ENCODE measurements at places on chromosomes 1 and 21.

- DNase-seq: no peak
Measured at GRCh38 chr1:9263984-9264872, 28.5 kb upstream of the SPSB1 start.

GRCh38 chr1:29513357-29513756 is 277.0 kb downstream of the PTPRU start:
- DNase-seq: no peak

- no peak for DNase-seq
Measured at GRCh38 chr1:31672986-31673385, 28.3 kb upstream of the PEF1 start.

DNA sequence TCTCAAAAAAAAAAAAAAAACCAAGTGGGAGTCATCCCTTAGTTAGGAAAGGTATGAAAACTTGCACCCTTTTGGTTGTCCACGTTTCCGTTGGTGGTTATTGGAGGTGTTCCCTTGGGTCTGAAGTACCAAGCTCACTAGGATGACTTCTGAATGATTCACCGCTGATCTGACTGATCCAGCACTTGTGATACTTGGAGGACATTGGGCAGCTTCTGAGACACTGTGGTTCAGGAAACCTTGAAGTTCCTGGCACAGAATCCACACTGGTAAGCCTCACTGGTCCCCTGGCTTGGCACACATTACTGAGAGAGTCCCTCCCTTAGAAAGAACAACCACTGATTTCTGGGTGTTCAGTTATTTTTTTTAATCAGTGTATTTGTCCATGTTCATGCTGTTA is 91.9 kb downstream of the RYR2 start:
- no peak for DNase-seq

DNA sequence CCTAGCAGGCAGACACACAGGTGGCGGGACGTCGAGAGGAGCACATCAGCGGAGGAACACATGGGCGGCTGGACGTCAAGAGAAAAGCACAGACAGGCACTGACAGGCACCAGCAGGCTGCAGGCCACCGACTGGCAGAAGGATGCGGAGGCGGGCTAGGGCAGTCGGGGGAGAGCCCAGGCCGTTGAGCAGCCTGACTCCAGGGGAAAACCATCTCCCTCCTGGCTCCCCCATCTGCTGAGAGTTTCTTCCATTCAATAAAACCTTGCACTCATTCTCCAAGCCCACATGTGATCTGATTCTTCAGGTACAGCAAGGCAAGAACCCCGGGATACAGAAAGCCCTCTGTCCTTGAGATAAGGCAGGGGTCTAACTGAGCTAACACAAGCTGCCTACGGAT is 25.5 kb downstream of the B3GALT5 start:
- DNase-seq: no peak

DNA sequence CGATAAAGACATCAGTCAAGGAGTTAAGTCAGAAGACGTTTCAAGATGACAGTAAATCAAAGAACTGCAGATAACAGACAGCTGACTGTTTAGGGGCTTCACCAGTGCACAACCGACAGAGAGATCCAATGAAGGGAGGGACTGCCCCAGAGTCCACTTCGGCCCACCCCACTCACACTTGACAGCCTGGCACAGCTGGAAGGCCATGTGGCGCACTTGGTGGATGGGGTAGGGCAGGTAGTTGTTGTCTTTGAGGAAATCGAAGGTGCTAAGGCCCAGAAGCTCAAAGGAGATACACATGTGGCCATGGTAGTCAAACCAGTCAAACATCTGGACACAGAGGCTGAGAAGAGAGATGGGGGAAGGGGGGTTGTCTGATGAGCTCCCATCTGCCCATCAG is 4.4 kb upstream of the SCAMP3 start:
- DNase-seq: no peak

DNA sequence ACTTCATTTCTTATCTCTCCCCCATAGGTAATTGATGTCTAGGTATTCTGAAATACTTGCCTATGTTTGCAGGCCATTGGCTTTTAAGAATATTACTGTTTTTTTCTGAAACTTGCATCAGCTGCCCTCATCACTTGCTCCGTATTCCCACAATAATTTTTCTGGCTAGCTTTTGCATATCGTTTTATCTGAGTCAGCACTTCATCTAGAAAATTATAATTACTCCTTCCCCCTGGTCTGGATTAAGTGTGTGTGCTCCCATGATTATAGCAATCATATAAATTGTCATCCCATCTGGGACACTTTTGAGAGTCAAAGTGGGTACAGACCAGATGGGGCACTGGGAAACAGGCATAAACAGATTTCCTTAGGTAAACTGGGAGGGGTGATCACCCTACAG is 583.2 kb upstream of the B3GALT2 start:
- DNase-seq: no peak

DNA sequence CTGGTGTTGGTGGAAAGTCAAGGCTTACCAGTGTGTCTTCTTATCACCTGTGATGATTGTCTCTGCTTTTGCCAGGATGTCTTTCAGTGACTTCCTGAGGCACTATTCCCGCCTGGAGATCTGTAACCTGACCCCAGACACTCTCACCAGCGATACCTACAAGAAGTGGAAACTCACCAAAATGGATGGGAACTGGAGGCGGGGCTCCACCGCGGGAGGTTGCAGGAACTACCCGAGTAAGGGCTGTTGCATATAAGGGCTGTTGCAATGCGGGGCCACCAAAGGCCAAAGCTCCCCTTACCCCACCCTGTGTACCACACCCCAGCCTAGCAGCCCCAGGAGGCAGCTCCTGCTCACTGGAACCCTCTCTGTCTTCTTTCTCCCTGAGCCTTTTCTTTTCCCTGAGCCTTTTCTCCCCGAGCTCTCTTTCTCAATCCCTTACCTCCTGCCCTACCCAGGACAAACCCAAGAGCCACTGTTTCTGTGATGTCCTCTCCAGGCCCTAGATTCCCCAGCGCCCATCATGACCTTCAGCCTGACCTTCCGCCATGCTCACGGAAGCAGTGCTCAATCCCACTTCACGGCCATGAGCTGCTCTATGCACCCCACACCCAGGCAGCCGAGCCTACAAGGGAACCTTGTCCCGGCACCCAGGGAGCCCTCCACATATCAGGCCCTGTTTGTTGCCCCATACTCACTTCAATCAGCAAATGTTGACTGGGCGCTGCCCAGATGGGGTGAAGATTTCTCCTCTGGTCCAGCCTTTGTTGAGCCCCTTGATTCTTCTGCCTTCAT is 40.6 kb downstream of the CAPN2 start:
- no peak for DNase-seq

DNA sequence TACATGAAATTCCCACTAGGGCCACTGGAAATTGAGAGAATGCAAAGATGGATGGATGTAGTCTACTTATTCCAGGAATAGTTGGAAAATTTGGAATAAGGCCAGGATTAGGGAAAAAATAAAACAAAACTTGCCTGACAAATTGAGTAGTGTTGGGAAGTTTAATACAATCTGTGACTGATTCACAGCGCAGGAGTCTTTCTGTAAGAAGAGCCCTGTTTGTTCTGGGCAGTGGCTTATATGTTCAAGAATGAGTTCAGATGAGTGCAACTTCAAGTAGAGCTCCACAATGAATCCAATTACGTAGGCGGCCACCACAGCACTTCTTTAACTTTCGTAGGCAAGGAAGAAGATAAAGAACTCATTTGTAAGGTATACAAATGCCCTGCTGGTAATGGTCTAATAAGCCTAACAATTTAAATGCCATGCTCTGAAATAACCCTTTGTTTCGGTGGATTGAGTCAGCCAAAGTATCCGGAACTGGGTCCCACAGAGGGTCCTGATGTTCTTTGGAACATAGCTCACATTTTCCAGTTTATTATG is 47.1 kb upstream of the KCNE1 start:
- DNase-seq: peak; percentile 30

- no peak for DNase-seq
Measured at GRCh38 chr21:22044431-22044830, 1046.2 kb downstream of the NCAM2 start.

GRCh38 chr21:35399002-35399530 is 350.0 kb upstream of the RUNX1 start:
- DNase-seq: peak; percentile 23

GRCh38 chr1:74367175-74367813 is 132.1 kb downstream of the TNNI3K start:
- no peak for DNase-seq

DNA sequence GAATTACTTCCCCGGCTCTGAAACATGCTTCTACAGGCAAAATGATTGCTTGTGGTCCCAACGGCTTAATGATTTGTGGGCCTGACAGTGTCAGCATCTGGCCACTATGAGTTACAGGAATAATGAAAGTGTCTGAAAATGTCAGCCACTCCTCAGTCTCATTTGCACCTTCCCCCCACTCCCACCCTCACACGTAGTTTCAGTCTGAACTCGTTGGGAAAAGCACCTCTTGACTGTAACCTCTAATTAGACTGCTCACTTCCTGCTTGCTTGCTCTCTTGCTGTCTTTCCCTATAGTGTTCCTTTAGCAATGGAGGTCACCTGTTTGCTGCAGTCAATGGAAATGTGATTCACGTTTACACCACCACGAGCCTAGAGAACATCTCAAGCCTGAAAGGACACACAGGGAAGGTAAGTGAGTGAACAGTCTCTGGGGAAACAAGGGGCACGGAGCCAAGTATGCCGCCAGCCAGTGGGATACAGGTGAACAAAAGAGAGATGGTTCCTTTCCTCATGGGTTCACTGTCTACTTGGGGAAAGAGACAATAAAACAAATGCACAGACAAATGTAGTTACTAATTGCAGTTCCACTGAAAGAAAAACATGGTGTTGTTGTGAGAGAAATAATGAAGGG is 27.1 kb downstream of the CFAP57 start:
- DNase-seq: peak; percentile 81

GRCh38 chr1:52814465-52814864 is 28.1 kb upstream of the ZYG11A start:
- DNase-seq: no peak

DNA sequence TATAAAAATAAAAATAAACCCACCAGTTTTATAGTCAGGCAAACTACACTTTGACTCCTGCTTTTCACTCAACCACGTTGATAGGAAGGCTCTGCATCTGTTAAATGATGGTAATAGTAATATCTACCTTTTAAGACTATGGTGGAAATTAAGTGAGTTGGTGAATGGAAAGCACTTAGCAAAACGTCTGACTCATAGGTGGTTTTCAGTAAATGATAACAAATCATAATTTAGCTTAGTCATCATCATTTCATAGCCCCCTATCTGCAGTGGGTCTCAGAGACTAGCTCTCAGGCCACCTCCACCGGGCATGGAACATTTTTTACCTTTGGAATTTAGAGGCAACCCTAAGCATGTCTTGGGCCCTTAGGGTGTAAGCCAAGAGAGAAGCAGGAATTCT is 160.0 kb downstream of the PDE4B start:
- DNase-seq: no peak

Data from DMS79 treated with DMSO at 0.1 percent for 48 hours (cell line).